Renal cortical epithelial cell (primary cell): ENCODE measurements at places on chromosomes 13 and 19. TPM values are rescaled to one million over a fixed set of nuclear protein-coding genes. Genes with fewer than 3 reads are reported as not detected.

The CEACAM5 gene
- total RNA-seq: not detected in 2 replicates

The PABPC3 gene
- 0.17 and 0.35 TPM in 2 replicates for total RNA-seq

The ITPKC gene
- 17.6 and 25.0 TPM in 2 replicates for total RNA-seq

The CCDC8 gene
- 14.1 and 30.7 TPM in 2 replicates for total RNA-seq
